ENCODE measurements at places on chromosomes 12 and 14.

DNA sequence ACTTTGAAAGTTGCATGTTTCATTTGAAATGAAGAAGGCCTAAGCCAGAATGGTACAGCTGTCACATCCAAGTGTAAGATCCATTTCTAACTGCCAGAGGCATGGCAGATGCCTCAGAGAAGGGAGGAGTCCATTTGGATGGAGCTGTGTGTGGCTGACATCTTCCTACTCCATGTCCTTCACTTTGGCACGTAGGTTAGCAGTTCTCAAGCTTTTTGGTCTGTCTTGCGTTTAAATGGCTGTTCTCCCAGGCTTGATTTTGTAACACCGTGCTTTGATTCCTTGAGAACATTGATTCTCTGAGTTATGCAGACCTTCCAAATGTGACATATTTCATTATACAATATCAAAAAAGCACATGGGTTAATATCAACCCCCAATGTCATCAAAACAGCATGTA is 23.4 kb downstream of the EML1 start:
- DNase-seq: no peak

DNA sequence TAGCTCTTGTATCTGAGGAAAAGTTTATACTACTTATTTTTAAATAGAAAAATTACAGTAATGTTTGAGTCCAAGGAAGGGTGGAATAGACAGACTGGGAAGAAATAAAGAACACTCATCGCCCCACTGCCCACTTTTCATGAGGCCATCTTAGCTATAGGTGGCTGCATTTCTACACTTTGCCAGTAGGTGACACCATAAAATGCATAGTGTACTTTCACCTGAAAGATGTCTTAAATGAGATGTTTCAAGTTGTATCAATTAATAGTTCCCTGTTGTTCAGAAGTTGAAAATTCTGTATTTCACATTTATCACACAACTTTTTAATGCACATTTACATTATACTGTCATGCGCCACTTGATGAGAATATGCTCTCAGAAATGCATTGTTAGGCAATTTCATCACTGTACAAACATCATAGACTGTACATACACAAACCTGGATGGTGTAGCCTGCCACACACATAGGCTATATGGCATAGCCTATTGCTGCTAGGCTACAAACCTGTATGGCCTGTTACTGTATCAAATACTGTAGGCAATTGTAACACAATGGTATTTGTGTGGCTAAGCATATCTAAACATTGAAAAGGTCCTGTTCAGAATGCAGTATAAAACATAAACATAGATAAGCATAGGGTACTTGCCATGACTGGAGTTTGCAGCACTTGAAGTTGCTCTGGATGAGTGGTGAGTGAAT is 27.6 kb downstream of the PMCH start:
- DNase-seq: no peak

GRCh38 chr14:88547386-88547780 is 7.4 kb downstream of the PTPN21 start:
- no peak for DNase-seq

GRCh38 chr12:198705-199104 is 15.3 kb downstream of the SLC6A12 start:
- DNase-seq: no peak

DNA sequence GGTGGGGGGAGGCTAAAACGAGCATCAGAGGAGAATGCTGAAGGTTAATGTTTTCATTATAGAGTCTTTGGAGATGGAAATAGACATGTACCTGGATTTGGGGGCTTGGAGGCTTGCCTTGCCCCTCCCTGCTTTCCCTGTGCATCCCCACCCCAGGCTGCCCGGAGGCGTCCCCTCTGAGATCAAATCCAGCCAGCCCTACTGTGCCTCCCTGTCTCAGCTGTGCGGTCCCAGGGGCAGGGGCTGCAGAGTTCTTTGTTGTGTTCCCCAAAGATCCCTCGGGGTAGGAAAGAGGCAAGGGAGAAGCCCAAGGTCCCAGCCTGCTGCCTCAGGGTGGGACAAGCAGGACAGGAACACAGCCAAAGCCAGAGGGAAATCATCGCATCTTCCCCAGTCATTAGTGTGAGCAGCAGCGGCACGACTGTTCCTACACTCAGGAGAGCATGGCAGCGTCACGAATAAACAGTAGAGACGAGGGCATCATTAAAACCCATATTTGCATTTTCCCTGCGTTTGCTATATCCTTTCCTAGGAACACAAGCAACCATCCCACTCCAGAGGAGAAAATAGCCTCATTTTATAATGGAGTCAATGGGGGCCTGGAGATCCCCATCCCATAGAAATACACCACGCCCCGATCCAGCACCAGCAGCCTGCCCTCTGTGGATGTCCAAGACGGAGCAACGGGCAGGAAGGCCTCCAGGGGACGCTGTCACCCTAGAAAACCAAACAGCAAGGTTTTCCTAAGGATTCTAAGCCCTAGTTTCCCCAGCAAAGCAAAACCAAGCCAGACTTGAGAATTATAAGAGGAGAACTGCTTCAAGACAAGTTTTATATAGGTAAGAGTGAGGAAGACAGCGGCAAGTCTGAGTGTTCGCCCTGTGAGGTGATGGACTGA is 32.4 kb downstream of the ANO2 start:
- no peak for DNase-seq

GRCh38 chr14:95713596-95714371 is at the start of gene TCL1A:
TSS of gene TCL1A (minus strand) at chr14:95714125. CDS start at chr14:95714066, 59 bp downstream.
- no peak for DNase-seq

Measured in T-helper 17 cell (primary cell).